ENCODE measurements at places on chromosomes 4 and X.

DNA sequence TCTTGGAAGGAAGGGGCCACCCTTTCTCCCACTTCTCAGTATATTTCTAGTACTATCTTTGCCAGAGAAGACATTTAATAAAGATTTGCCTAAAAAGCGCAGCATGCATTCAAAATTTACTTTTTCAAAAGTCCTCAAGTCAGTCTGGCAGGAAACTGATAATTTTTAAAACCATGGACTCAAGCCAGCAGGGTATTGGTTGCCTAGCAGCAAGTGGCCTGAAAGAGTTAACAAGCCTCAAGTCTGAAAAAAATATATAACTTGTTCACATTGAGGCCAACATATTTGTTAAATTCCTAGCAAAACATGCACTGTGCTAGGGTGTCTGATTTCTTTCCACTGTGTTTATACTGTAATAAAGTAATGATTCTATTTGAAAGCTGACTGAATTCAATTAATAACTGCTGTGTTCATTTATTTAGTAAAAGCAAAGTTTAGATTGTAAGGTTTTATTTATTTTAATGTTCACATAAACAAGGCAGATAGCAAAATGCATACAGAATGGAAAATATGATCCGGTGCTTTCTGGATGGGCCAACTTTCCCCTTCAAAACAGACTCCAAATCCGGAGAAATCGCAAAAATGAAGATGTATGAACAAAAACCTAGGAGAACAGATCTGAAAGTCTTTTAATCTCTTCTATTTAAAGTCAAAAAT lies 218.5 kb upstream of the FGF13 start:
- DNase-seq, result no peak

GRCh38 chrX:11164433-11164832 lies 53.3 kb downstream of the HCCS start:
- no peak for DNase-seq

DNA sequence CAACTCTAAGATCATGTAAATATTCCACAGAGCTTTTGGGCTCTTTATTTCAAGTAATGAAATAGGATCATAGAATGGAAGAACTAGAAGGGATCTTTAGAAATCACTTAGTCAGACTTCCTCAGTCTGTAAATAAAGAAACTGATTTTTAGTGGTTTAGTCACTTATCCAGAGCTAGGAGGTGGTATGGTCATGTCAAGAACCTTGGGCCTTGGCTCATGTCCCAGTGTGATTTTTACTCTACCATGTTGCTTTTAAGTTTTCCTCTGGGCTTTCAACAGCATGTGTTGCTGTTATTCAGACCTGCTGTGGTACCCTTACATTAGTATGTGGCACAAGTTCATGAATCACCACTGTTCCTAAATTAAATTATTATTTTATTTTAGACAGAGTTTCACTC lies 184.9 kb downstream of the FRAS1 start:
- no peak for DNase-seq

- DNase-seq, result no peak
Measured at GRCh38 chr4:81455897-81456296, 15.8 kb downstream of the RASGEF1B start.

DNA sequence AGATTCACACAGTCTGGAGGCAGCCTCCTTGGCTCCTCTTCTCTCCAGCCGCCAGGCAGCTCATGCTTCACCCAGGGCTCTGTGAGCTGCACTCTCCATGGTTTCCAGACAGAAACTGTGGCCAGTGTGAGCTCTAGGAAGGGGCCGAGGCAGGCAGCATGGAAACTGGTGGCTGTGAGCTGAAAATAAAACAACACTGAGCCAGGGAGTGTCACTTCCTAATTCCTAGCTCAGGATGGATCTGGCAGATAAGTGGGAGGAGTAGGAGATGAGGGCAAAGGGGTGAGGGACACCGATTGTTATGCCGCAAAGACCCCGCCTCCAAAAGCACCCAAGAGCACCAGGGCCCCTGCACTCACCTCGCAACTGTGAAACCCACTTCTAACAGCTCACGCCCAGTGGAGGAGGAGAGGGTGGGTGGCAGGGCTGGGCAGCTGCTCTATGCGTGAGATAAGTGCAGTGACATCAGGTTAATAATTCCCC lies 69.8 kb downstream of the FHDC1 start:
- no peak for DNase-seq

DNA sequence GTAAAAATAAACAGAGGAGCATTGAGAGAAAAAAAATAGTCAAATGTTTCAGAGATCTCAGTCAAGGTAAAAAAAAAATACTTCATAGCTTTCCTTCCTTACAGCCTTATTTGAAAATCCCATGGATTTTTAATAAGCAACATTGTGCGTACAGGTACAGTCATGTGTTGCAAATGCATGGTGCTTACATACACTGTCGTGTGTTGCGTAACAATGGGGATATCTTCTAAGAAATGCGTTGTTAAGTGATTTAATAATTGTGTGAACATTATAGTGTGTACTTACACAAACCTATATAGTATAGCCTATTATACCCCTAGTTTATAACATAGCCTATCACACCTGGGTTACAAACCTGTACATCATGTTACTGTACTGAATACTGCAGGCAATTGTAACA lies 172.0 kb downstream of the UGT8 start:
- DNase-seq, result no peak

DNA sequence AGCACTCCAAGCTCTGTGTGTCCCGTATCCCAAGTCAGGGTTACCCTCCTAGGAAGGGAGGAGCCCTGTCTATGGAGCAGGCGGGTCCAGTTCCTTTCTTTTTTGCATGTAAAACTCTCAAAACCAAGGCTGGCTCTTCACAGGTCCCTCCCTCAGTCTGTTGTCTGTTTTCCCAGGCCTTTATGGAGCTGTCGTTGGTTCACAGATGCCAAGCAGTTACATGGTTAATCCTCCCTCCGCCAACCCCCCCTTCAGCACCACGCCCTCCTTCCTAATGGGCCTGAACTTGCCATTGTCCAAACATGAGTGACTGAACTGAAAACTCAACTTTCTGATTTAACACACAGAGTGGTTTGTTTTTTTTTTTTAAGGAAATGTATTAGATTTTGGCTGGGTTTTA lies 148.3 kb downstream of the STOX2 start:
- no peak for DNase-seq

Measured in stimulated activated CD4-positive, alpha-beta T cell treated with anti-CD3 and anti-CD28 coated beads, Interleukin-1b, Interleukin-23, amount 100 ng/mL, for 48 hours (primary cell).